ENCODE measurements at places on chromosomes 16 and 17.

DNA sequence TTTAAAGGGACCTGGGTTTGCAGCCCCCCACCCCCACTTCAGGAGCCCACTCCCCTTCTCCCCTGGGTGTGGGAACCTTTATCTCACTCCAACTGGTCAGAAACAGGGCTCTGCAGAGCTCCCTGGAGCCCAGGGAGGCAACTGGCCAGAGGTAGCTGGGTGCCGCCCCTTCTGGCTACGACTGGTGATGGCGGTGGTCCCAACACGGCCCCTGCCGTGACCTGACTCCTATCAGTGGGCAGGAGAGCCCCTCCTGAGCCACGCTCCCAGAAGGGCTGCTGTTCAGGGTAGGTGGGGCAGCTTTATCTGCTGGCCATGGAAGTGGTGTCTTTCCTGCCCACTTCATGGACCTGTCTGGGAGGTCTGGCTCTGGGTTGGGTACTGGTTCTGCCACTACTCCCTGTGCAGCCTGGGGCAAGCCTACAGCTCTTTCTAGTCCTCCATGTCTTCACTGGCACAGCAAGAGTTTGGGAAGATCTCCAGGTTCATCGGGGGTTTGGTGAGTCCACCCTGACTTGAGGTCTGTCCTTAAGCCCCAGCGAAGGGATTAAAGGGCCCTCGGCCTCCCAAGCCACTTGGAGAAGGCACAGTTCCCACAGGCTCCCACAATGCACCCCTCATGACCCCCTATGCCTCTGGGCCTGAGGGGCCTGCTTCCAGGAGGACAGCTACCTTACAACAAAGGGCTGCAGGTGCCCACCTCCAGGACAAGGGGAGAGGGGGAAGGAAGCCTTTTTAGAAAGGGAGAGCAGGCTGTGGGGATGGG lies 5.5 kb upstream of the SREBF1 start:
- no peak for DNase-seq

DNA sequence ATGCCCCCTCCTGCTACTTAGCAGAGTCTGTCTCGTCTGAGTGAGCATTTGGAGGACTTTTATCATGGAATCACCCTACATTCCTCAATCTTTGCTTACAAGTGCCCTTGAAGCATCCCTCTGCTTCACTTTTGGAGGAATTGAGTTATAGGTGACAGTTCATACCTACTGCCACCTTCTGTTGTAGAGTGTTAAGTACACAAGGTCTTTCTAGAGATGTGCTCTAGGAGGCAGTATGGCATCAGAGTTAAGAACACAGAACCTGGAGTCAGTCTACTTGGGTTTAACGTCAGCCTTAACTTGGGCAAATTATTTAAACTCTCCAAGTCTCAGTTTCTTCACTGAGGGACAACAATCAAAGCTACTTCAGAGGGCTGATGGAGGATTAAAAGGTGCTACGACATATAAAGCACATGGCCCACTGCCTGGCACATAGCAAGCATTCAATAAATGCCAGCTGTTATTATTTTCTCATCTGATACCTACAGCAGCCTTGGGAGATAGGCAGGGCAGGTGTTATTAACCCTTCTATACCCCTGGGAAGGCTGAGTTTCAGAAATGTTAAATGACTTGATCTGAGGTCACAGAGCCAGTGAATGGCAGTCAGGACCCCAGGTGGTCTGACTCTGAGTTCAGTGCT lies 62.2 kb downstream of the UTP18 start:
- DNase-seq: peak; percentile 70

- DNase-seq: peak; percentile 85
Observed at GRCh38 chr16:74709441-74709877, 8.8 kb upstream of the MLKL start.

DNA sequence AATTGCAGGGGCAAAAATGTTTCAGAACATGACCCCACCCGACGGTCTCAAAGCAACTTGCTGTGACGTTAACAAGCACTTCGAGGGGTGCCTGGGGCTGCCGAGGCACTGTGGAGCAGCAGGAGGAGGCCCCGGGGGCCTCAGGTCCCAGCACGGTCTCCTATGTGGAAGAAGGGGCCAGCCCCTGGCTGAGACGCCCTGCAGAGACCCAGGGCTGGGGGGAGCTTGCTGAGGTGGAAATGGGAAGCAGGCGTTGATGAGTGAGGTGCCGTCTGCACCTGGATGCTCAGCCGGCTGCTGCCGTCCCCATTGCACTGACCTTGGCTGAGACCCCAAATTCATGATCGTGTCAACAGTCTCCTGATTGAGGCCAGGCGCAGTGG lies 46.5 kb downstream of the NT5M start:
- DNase-seq: no peak

- DNase-seq: no peak
Observed at GRCh38 chr17:1171953-1172352, 7.8 kb downstream of the ABR start.

GRCh38 chr17:74547736-74548135 lies 1.8 kb upstream of the CD300C start:
- DNase-seq: no peak

- DNase-seq: peak; percentile 48
Observed at GRCh38 chr17:32298721-32299579, 33.3 kb downstream of the RHBDL3 start.

DNA sequence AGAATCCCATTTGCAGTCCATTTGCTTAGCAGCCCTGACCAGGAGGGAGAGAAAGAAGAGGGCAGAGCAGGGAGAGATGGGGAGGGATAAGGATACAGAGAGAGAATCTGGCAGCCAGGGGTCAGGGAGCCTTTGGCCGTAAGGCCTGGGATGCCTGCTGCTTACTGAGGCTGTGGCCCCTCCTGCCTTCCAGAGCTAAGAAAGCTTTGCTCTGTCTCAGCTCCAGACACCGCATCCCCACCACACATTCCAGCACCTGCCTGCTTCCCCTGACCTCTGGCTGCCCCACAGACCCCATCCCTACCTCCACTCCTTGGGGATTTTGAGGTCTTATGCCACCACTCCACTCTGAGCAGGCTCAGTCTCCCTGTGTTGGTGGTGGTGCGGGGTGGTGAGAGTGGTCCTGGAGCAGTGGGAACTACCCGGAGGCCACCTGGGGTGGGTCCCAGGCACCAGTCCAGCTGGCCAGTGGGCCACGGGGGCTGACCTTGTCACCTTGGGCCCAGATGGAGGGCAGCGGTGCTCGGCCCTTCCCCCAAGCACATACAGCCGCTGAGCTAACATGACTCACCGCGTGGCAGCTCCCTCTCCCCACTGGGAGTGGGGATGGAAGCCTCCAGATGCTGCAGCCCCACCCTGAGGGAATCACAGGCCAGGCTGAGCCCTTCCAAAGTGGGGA lies 58.3 kb downstream of the RAI1 start:
- DNase-seq: peak; percentile 48

GRCh38 chr16:71796501-71797097 lies 12.0 kb downstream of the AP1G1 start:
- DNase-seq: no peak

GRCh38 chr16:30359871-30360170 lies 4.7 kb upstream of the CD2BP2 start:
- DNase-seq: no peak

GRCh38 chr17:9985646-9986045 lies 80.6 kb upstream of the RCVRN start:
- DNase-seq: no peak

DNA sequence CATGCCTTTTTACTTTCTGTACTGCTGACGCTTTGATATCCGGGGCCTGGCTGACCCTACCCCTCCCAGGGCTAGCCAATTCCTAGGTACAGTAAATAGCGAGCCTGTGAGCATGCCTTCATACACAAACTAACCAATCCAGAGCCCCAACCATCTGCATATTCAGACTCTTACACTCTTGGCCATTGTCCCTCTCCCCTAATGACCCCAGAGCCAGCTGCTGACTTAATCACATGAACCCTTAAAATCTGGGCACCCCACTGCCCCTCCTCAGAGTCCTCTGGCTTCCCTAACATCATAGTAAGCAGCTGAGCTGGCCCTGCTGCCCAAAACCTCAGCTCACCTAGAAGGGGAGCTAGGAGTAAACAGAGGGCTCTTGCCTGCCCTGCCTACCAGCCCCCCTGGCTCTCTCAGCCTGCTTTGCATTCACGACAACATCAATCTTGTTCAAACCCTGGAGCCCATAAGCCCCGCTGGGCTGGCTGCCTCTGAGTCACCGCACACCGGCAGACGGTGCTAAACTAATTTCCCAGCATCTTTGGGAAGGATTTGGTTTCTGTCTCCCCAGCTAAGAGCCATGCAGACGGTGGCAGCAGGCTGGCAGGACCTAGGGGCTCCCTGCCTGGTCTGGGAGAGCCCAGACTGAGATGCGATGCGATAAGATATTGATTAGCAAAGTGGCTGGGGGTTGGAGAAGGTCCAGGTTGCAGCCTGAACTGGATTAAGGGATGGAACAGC lies 63.2 kb downstream of the CLEC19A start:
- DNase-seq: peak; percentile 60

DNA sequence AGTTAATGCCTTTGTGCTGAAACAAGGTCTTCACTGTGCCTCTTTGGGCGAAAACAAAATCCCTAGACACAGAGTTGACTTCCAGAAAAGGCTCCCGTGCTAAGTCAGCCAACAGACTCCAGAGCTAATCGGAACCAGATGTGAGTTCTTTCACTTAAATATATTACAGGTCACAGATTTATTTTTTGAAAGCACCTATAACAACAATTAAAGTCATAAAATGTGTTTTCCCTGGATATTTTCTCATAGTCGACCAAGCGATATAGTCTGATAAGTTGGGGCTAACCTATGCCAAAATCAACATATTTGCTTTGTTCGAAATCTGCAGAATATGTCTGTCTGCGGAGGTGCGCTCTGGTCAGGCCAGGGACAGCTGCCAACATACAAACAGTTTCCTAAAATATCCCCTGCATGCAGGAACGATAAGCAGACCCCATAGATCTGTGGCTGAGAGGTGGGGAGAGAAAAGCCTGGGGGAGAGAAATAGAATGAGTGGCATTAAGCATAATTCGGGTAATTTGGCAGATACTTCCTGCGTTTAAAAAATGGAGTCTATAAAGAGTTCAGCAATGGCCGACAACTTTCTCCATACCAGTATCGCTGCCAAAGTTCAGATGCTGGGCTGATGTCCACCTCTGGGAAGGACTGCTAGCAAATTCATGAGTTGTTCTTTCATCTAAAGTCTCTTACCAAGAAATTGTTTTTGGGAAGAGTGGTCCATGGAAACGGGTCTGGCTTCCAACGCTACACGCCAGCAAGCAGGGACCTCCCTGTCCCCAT lies 50.8 kb upstream of the MYH10 start:
- no peak for DNase-seq

DNA sequence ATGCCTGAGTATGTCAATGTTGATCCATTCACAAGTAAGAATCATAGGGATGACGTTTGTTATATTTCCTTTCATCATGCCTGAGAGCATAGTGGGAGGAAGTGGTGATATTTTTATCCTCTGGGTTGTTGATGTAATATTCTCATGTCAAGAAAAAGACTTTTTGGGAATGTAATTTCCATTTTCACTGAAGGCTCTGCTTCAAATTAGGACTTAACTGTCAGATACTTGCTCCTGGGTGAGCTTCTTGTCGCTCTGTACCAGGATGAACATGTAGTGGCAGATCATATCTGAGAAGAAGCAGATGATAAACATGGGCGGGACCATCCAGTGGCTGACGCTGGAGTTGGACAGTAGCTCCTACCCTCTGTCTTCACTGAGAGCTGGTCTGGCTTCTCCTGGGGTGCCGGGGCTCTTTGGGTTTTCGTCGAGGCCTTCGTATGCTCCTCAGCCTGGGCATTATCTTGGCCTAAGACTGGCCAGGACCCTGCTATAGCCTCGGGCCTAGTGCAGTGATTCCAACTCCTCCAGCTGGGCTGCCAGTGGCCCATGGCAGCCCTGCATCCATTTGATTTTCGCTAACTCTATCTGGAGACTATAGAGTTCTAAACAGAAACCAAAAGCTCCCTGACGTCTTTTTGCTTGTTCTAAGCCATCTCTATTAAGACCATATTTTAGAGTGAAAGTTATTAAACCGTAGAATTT lies 19.7 kb downstream of the CYB5B start:
- no peak for DNase-seq

- peak; percentile 76 for DNase-seq
Observed at GRCh38 chr16:2473999-2474876, 689 bp upstream of the TBC1D24 start.

- no peak for DNase-seq
Observed at GRCh38 chr16:1687427-1688316, 9.6 kb downstream of the JPT2 start.

DNA sequence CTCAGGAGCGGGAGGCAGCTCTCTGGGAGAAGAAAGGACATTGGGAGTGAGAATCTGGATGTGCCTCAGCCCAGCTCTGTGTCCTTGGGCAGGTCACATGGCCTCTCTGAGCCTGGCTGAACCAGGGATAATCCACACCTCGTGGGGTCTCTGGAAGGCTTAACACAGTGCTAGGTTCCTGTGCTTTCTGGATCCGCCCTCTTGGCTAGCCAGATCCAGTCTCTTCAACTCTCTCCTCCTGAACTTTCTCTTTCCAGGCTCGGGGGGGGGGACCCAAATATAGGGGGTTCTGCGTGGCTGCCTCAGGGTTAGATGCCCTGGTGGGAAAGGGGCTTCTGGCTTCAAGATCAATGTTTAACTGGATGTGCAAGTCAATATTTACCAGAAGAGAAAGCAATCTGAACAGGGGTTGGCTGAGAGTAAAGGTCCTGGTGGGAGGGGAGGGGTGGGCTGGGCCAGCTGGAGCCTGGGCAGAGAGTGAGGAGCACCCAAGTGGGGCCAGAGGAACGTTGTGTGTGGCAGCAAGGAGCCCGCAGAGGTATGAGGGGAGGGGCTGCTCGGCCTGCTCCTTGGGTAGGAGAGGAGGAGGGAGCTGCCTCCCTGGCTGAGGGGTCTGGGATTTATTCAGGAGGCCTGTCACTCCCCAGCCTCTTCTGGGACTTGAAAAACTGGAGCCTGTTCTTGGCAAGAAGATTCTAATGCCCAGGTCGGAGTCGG lies at the start of gene SERPINF2:
SERPINF2 (plus strand) TSS at position 501 of the 717 bp plus-strand sequence. CDS start 2,125 bp downstream, outside the sequence.
- DNase-seq: no peak

DNA sequence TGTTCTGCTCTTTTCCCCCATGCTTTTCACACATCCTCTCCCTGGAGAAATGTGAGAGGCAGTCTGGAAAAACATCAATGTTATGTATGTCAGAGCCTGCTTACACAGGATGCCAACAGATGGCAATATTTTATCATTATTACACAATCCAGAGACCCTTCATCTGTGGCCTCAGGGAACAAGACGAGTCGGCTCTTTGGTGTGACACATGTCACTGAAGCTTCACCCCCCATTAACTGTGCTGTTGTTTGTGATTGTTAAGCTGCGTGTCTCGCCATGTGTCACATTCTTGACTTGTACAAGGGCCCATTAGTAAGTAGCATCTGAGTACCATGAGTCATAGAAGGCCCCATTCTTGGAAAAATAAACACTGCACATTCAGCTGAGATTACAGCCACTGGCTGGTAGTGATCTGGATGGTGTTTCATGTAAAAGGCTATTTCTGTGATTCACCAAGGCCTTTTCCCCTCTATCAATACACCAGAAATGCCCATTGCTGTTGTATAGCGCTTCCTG lies 682.1 kb upstream of the SOX9 start:
- DNase-seq: no peak

- no peak for DNase-seq
Observed at GRCh38 chr16:84398701-84399100, 30.4 kb downstream of the ATP2C2 start.

DNA sequence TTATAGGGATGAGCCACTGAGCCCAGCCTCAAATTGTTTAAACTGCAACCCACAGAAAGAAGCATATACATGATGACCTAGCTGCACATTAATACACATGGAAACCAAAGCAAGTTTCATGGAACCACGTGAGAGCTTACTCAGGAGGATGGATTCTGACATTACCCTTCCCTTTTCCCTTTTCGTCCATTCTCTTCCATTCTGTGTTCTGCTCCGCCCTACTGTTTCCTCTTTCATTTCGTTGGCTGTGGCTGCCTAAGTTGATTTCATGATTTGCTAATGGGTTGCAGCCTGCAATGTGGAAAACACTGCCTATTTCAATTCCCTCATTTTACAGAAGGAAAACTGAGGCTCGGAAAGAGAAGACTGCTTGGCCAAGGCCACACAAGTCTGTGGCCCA lies 176.5 kb downstream of the C16orf78 start:
- DNase-seq: no peak
